ENCODE measurements at places on chromosomes 1 and 21.

GRCh38 chr21:39852021-39852721 is 15.1 kb upstream of the PCP4 start:
- DNase-seq: peak; percentile 73

DNA sequence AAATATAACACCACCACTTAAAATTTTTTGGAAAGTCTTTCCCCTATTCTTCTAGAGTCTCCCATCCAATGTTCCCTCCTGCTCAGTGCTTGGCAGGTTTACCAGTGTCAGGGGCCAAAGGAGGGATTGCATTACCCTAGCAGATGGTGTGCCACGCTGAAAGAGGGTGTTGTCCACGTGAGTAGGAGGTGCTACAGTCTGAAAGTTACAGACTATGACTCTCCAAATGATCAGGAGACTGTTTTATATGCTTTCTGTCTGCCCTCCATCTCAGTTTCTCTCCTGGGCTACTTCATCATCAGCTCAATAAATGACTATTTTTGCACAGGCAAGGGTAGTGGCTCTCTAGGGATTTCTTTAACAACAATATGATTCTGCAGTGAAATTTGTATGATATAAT is 31.3 kb upstream of the ANGPTL7 start:
- DNase-seq: no peak

GRCh38 chr1:1370771-1371300 is 4.2 kb downstream of the AURKAIP1 start:
- DNase-seq: no peak

DNA sequence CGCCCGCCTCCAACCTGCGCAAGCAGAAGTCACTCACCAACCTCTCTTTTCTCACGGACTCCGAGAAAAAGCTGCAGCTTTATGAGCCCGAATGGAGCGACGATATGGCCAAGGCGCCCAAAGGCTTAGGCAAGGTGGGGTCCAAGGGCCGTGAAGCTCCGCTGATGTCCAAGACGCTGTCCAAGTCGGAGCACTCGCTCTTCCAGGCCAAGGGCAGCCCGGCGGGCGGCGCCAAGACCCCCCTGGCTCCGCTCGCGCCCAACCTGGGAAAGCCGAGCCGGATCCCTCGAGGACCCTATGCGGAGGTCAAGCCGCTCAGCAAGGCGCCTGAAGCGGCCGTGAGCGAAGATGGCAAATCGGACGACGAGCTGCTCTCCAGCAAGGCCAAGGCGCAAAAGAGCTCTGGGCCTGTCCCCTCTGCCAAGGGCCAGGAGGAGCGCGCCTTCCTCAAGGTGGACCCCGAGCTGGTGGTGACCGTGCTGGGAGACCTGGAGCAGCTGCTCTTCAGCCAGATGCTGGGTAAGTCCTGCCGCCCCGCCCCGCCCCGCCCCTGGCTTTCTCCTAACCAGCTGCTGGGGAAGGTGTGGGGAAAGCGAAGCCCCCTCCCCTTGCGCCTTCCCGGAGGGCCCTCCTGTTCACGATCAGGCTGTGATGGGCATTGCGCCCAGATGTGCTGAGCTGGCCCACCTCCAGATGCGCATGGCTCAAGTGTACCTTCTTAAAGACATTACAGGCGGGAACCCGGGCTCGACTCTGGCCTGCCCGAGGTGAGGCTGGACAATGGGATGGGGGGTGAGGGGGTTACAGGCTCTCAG is 110.2 kb downstream of the NAV1 start:
- DNase-seq: peak; percentile 87

GRCh38 chr1:87052400-87052799 is 138.0 kb downstream of the HS2ST1 start:
- DNase-seq: no peak

DNA sequence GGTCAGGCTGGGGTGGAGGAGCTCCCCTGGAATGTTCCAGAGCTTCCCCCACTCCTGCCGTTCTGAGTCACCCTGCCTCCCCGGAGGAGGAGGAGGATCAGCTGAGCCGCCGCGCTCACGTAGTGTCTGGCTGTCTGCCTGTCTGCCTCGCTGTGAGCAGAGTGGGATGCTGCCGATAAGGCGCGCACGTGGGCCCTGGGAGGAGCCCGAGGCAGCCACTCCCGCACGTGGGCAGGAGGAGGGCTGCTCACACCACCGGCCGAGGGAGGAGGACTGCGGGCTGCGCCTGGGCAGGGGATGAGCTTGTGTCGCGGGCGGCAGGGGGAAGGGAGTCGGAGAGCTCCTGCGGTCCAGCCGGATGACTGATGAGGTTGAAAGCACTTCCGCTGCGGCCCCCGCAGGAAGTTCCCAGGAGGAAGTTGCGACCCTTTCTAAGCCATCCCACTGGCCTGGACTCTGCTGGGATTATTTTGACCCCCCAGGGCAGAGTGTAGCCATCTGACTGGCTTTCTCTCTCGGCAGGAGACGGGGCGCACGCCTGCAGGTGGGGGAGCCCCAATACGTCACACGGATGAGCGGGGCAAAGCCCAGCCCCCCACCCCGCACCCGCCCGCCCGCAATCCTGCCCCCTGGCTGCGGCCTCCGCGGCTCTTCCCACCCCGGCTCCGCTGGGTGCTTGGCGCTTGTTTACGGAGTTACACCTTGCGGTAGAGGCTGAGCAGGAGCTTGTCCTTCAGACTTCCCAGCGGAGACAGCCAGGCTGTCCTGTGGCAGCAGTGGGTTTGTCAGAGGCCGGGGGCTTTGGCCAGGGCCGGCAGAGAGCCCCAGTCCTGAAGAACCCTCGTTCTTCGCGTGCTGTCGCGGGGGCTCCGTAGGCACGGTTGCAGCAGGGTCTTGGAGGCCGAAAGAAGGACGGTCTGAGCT is 9.8 kb downstream of the PDXK start:
- DNase-seq: peak; percentile 93

- DNase-seq: peak; percentile 91
These were observed 111.1 kb downstream of the NAV1 start for GRCh38 chr1:201649761-201650622.

GRCh38 chr1:231162297-231162969 is 575 bp downstream of the TRIM67 start:
- DNase-seq: peak; percentile 93

Data from endodermal cell (in vitro differentiated cells).